NCI-H1417 treated with DMSO at 0.1 percent for 48 hours (cell line): ENCODE measurements at places on chromosomes 16 and 17.

DNA sequence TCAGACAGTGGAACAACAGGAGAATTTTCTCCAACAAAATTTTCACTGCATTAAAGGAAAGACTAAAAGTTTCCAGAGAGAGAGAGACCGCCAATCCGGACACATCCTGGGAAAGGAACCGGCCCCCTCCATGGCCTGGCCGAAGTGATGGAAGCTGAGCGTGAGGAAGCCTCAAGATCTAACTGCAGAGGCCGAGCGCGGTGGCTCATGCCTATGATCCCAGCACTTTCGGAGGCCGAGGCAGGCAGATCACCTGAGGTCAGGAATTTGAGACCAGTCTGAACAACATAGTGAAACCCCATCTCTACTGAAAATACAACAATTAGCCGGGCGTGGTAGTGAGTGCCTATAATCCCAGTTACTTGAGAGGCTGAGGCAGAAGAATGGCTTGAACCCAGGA lies 3.9 kb downstream of the CTRB2 start:
- no peak for DNase-seq

- no peak for DNase-seq
Measured at GRCh38 chr17:37405955-37406634, 541 bp downstream of the ACACA start.

DNA sequence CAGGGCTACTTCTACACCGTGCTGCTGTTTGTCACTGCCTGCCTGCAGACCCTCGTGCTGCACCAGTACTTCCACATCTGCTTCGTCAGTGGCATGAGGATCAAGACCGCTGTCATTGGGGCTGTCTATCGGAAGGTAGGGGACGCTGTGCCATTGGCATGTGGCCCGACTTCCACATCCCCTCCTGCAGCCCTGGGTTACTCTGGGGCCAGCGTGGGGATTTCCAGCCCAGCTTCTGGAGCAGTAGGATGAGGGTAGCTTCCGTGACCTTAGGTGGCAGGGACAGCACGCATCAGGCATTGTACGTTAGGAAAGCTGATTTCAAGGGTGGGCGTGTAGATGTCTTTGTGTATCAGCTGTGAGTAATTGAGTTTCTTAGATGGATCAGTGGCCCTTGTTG lies 96.5 kb downstream of the ABCC1 start:
- no peak for DNase-seq

GRCh38 chr16:86334079-86334635 lies 176.2 kb upstream of the FOXF1 start:
- DNase-seq, result no peak

GRCh38 chr16:56352351-56353053 lies 72.8 kb downstream of the AMFR start:
- DNase-seq, result no peak

DNA sequence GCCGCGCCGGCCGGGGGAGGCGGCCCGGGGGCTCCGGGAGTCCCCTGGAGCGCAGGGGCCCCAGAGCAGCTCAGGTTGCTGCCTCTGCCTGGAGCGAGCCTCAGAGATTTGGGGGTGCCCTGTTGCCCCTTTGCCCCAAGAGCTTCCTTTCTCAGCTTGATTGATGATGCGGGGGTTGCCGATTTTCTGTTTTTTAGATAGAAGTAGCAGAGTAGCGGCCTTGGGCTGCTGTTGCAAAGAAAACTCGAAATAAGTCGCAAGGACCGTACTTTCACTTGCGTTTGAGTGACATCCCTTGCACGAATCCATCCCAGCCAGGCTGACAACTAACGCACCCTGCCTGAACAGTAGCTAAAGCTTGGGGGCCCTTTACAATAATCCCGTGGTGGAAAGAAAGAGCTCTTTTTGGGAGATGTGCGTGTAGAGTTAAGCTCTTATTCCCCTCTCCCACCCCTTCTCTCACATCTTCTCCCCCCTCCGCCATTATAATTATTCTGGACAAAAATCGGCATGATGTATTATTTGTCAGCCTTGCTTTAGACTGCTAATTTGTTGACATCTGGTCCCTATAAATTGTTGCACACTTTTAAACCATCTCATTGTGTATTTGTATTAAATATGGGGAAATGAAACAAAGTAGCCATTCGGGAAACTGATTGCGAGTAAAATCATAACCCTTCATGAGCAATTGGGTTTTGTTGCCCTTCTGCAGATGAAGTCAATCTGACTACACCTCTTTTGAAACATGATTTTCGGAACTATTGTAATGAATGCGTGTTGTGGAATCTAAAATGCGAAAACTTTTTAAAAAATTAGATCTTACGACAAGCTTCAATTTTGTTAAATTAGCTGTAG lies 873 bp downstream of the USP10 start:
- no peak for DNase-seq

GRCh38 chr17:37430051-37430627 lies 23.5 kb downstream of the TADA2A start:
- DNase-seq, result no peak

DNA sequence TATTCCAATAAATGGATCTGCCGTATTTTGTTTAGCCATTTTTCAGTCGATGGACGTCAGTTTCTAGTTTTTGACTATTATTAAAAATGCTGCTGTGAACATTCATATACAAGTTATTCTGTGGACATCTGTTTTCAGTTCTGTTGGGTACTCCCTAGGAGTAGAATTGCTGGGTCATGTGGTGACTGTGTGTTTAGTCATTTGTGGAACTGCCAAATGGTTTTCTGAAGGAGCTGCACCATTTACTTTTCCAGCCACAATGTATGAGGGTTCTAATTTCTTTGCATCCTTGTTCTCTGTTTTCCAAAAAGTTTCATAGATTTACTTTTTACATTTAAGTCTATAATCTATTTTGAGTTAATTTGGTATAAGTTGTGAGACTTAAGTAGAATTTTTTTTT lies 29.5 kb downstream of the CYLD start:
- no peak for DNase-seq

GRCh38 chr16:27239906-27240655 lies 28.5 kb downstream of the NSMCE1 start:
- DNase-seq, result no peak

GRCh38 chr16:82384017-82384416 lies 214.0 kb upstream of the MPHOSPH6 start:
- DNase-seq, result no peak

DNA sequence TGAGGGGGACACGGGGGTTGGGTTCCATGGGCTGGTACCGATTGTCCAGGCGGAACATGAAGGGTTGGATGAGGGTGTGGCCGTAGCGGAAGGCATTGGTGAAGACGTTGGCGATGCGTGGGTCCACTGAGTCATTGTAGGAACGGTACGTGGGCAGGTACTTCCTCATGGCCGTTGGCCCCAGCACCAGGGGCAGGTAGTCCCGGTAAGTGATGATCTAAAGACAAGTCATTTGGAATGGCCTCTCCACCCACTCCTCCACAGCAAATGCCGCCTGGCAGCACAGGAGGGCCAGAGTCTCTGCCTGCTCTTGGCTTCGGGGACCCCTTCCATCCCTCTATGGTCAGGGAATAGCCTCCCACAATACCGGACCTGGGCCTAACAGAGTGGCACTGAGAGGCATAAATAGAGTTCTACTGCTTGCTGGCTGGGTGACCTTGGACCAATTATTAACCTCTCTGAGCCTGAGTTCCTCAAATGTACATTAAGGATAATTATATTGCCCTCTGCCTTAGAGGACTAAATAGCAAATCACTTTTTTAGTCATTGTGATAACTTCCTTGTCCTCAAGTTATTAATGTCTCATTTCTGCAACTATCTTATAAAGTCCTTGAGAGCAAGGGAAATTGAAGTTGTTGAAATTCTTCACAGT lies 7.2 kb downstream of the MPO start:
- no peak for DNase-seq

DNA sequence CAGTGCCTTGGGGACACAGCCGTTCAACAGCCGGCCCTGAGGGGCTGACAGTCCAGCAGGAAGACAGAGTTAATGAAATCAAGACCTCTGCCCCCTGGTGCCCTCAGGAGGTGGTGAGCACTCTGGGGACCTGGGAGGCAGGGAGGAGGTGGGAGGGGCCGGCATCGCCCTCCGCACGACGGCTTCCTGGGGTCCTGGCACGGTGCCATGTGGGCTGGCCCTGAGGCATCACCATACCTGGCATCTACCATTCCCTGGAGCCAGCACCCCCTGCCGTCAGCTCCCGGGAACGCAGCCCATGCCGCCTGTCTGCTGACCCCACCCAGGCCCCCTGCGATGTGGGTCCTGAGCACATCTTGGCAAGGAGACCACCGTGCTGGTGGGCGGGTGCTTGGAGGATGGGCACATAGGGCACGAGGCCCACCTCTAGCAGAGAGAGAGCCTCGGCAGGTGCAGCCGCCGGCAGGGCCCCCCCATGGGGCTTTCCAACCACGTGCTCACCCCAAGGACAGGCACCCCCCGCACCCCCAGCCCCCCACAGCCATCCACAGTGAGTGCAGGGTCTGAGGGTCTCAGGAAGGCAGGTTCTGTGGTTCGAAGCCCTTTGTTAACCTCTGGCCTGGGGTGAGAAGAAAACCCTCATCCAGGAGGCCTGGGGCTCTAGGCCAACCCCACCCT lies 52.5 kb downstream of the ZFPM1 start:
- DNase-seq, result peak; percentile 50

GRCh38 chr17:61118871-61119270 lies 280.8 kb upstream of the TBX2 start:
- no peak for DNase-seq

GRCh38 chr16:58651965-58652348 lies 22.3 kb upstream of the CNOT1 start:
- no peak for DNase-seq

GRCh38 chr17:43070872-43071271 lies 45.8 kb downstream of the RND2 start:
- no peak for DNase-seq

DNA sequence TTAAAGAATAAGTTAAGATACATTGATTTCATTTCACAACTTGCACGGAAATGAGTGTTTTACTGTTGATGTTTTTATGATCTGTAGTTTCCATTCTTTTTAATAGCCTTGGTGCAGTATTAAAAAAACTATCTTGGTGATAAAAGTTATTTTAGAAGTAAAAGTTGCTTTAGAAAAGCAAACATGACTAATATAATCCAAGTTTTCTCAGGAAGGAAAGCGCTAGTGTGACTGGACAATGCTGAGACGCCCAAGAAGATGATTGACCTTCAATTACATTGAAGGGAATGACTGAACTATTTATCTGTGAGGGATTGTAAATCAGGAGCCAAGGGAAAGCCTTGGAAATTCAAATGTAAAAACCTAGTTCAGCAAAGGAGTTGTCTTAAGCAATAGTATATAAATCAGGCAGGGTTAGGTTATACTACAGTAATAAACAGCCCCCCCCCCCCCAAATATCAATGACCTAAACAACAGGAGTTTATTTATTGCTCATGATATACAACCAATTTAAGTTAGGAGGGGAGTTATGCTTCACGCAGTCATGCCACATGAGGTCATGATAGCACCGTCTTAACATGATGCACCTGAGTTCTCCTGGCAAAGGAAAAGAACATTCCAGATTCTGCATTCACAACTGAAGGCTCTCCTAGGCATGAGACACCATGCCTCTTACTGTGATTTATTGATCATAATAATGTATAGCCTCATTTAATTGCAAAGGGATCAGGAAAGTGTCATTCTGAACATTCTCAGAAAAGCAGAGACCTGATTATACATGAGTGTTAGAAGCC lies 443.8 kb downstream of the CDH13 start:
- DNase-seq, result no peak

DNA sequence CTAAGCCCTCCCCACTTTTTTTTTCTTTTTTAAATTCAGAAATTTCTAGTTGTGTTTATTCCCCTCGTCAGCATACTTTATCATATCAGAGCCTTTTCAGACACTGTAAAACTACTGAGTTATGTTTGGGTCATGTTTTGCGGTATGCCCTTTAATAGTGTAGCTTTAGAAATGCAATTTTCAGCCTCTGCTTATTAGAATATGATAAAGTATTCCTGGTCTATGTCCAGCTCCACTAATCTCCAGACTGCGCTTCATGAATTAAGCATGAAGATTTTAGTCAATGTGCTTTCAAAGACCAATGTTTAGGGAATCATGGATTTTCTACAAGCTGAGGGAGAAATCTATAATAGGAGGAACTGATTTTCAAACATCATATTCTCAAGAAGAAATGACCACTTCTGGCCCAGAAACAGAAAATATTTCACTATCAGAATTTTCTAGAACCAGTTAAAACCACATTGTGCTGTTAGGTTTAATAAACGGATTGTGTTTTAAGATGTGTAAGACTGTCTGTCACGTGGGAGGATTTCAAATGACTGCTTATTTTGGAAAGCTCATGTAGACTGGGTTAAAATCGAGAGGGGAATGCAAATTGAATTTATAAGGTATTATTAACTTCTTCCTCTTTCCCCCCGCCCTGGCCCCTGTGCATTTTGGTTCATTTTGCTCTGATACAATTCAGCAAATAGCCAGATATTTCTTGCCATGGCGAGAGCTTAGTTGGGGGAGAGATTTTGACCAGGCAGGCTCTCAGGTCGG lies 498.5 kb downstream of the WWOX start:
- no peak for DNase-seq

- DNase-seq, result no peak
Measured at GRCh38 chr17:19551165-19551564, 17.5 kb downstream of the SLC47A1 start.

DNA sequence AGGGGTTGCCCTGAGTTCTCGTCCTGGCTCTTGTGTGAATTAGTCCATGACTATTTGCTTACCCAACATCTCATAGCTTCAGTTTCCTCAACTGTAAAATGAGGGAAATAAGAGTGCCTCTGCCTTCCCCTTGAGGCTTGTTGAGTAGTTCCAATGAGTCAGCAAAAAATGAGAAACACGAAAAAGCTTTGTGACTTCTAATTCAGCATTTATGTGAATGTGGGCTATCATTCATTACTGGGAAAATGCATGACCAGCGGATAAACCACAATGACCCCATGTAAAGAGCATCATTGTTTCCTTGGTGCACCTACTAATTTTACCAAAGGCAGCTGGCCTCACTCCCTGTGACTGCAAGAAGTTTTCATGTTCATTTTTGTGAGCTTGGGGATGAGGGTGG lies 374.6 kb upstream of the HSBP1 start:
- DNase-seq, result no peak
